ENCODE measurements at places on chromosomes 7 and 10.
A peak's percentile ranks its signal among the peaks of the same experiment; 100 is the strongest.

DNA sequence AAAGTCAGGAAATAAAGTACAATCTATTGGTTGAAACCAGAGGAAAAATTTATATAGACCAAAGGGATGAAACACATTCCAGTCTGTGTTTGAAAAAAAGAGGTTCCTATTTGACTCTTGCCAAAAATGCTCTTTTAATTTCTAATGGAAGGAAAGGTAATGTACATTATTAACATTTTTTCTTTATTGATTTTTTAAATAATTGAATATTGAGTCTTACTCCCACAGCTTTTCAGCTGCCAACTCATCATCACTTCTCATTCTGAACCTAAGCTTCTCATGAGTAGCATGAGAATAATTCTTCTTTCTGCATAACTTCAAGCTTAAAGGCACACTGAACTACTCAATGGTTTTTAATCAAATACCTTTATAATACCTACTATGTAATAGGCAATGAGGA, 49.8 kb upstream of the FHIP2A start:
- no peak for DNase-seq

GRCh38 chr10:33482486-33482885, 148.0 kb upstream of the NRP1 start:
- no peak for DNase-seq

DNA sequence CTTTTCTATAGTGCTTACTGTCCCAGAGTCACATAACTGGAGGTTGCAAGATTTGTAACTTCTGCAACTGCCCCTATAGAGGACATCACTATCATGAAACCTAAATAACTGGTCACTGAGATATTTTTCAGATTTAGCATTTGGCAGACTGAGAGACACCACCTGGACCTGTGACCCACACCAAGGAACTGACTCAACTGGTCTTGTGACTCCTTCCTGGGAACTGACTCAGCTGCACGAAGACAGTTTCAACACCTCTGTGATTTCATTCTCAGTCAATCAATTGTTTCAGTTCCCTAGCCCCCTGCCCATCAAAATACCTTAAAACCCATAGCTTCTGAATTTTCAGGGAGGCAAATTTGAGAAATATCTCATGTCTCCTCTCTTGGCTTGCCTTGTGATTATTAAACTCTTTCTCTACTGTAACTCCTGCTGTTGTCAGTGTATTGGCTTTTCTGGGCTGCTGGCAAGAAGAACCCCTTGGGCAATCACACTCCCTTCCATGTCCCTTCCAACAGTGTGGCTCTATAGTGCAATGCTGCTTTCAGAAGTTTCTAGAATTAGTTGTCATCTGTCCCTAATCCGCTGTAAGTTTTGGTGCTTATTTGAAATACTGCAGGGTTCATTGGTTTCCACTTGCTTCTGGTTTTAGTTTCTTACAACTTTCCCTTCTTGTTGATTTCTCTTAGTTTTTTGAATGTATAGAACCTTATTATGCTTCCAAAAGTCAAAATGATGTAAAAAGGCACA, 127.8 kb upstream of the ADCY1 start:
- DNase-seq: no peak

DNA sequence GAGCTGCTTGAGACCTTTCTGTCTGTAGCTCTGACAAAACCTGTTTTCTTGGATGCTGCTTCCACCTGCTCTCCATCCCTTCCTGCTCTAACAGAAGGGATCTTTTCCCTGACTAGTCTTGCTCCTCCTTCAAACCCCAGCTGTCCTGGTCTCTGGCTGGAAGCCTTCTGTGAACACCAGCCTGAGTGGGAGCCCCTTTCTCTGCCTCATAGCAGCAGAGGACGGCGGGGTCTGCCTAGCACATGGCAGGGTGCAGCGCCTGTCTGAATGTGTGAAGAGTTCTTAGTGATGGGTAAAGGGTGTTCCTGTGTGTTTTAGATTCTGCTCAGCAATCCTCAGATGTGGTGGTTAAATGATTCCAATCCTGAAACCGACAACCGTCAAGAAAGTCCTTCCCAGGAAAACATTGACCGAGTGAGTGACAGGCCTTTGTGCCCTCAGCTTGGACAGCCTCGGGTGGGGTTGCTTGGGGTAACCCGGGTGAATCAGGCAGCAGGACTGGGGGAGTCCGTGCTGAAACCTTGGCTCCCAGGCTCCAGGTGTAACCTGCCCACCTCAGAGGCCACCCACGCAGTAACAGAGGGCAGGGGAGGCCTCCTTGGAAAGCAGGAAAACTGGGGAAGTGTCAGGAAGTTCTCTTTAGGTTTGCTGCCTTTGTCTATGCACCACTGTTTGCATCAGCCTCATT, 34.1 kb downstream of the NUB1 start:
- DNase-seq: no peak

DNA sequence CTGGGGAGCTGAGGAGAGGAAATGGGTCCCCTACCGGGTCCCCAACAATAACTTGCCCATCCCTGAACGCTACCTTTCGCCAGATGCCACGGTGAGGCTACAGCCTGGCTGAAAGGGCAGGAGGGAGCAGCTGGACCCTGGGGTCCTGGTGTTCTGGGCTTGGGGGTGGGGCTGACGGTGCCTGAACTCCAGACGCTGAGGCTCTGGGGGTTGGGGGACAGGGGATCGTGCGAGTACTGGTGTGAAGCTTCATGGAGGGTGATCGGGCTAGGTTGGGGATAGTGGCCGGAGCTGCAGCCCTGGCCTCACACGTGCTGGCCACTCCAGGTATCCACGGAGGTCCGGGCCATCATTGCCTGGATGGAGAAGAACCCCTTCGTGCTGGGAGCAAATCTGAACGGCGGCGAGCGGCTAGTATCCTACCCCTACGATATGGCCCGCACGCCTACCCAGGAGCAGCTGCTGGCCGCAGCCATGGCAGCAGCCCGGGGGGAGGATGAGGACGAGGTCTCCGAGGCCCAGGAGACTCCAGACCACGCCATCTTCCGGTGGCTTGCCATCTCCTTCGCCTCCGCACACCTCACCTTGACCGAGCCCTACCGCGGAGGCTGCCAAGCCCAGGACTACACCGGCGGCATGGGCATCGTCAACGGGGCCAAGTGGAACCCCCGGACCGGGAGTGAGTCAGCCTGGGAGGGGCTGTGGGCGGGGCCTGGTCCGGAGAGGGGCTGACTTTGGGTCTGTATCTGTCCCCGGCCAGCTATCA, 8.3 kb downstream of the AEBP1 start:
- DNase-seq: no peak

DNA sequence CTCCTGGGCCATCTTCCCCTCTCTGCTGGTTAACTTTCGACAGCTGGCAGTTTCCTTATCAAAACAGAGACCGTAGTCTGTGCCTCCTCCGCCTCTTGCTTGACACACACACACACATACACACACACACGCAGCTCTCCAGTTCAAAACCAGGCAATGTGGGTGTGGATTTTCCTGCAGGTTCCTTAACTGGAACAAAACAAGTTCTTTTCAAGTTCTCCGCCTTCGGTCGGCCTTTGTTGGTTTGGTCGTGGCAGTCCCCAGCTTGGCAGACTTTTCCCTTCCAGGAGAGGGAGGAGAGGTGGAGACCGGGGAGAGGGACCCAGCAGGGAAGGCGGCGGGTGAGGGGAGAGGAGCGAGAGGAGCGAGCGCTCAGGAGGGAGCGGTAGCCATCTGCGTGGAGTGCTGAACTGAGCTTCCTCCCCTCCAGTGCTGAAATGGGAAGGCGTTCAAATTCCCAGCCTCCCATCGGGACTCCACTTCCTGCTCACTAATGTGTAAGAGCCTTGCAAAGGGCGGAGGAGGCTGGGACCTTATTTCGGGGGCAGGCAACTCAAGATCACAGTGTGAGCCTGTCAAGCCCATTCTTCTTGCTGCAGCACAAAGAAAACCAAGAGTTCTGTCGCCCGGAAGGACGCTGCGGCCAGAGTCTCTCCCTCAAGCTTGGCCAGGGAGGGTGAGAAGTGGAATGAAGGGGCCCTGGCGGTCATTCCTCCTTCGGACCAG, 120.6 kb downstream of the PRPF18 start:
- peak; percentile 12 for DNase-seq

DNA sequence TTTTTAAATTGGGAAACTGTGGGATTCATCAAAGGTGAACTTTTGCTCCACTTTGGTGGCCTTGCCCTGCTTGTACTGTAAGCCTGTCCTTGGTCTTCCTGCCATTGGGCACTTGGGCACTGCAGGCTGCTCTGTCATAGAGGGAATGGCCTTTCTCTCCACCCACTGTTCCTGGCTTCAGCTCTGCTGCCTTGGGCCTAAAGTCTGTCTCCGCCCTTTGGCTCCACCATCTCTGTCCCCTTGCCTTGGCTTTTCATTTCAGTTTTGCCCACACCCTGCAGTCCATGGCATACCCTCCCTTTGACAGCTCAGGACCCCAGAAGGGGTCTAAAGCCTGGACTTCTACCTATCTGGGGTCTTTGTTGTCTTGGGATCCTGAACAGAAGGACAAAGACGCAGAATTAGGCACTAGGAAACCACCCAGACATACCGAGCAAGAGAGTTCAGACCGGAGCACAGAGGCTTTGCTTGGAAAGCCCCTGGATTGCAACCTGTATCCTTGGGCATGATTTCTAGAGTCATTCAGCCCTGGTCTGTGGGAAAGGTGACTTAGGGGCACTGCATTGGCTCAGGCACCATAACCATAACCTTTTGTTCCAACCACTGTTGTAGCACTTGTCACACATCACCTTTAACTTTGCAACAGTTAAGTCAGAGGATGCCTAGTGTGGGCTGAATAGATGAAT, 5.2 kb upstream of the ARHGAP22 start:
- DNase-seq: no peak

GRCh38 chr7:148159331-148159730, 431.2 kb upstream of the C7orf33 start:
- no peak for DNase-seq

- no peak for DNase-seq
Measured at GRCh38 chr7:33400214-33400538, 270.8 kb downstream of the BBS9 start.

All from HT-29 (cell line).